Sigmoid colon (tissue), 7 donors: ENCODE measurements at places on chromosomes 16 and 17. TPM values are rescaled to one million over a fixed set of nuclear protein-coding genes. Genes with fewer than 3 reads are reported as not detected.

GRCh38 chr16:1169285-1170075 is 16.6 kb downstream of the CACNA1H start:
- no peaks in the 10 kb centered on the region for H3K36me3 ChIP-seq
- H3K4me3 ChIP-seq: peak overlapping the region; percentile 7
- H3K27ac ChIP-seq: peak overlapping the region; percentile 98
- no peaks in the 10 kb centered on the region for H3K27me3 ChIP-seq
- H3K4me1 ChIP-seq: peaks cover 100% of the 10 kb centered on the region

DNA sequence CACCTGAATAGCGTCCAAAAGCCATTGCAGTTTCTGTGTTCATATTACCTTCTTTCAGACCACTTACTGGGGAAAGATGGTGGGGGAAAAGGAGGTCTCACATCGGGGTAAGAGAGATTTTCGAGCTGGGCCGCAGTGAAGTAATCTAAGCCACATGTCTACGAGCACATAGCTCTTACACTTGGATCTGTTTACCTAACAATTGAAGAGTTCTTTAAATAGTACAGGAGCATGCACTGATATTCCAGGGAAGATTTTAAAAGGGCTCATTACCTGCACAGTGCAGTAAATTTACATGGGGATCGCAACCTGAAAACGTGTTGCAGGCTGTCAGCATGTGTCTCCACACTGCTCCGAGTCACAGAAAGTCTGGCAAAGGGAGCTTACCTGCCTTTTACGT is 12.6 kb downstream of the MAF start:
- no peak overlapping the region for H3K4me3 ChIP-seq
- no peak overlapping the region for H3K27ac ChIP-seq
- no peak for DNase-seq
- no peaks in the 10 kb centered on the region for H3K36me3 ChIP-seq
- peaks cover 10% of the 10 kb centered on the region for H3K27me3 ChIP-seq

DNA sequence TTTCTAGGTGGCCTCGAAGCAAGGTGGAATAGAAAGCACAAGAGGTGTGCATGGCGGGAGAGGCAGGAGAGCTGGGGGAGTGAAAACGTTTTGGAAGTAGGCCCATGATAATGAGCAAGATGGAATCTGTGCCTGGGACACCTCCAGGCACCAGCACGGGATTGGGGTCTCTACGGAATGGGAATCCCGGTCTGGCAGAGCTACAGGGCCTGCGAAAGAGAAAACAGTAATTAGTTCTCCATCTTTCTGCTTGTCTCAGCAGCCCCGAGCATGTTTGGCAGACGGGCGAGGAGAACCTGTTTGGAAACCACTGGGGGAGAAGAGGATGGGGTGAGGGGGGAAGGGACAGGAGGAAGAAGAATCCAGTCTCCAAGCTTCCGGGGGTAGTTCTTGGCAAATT is 258.7 kb downstream of the SOX9 start:
- no peak for DNase-seq
- H3K36me3 ChIP-seq: no peaks in the 10 kb centered on the region
- H3K4me1 ChIP-seq: no peaks in the 10 kb centered on the region
- H3K27ac ChIP-seq: no peak overlapping the region
- H3K4me3 ChIP-seq: no peak overlapping the region

- H3K27ac ChIP-seq: peak overlapping the region; percentile 29
- no peaks in the 10 kb centered on the region for H3K4me1 ChIP-seq
- no peaks in the 10 kb centered on the region for H3K27me3 ChIP-seq
These were observed 104.3 kb downstream of the PHKB start for GRCh38 chr16:47565454-47565853.

DNA sequence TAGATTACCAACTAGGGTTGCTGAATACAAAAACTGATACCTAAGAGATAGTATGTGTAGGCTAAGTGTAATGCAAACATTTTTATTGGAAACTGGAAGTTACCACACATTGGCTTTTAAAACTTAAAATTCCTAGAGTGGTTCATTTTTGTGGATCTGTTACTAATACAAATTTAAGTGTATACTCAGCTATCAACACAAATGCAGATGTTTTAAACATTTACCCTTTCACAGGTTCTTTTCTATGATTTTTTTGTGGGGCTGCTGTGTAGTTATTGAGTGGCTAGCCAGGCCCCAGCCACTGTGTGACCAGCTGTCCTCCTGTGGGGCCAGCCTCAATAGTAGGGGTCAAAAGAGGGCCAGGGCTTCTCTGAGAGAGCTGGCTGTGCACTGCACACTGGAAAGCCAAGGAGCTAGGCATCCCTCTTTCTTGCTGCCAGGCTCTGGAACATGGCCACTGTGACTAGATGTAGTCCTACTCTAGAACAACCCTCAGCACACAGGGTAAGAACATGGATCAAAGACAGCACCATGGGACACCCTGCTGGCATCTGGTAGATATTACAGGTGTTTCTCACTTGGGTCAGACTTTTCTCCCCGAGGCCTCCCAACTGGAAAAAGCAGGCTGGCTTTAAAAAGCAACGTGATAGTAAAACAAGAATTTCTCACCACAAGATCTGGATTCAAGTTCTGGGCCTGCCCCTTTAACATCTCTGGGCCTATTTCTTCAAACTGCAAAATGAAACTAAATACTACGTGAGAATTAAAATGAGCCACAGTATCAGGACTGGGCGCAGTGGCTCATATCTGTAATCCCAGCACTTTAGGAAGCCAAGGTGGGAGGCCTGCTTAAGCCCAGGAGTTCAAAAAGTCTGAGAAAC is 7.3 kb upstream of the VEZF1 start:
- H3K36me3 ChIP-seq: peaks cover 23% of the 10 kb centered on the region
- H3K27ac ChIP-seq: peak overlapping the region; percentile 79
- peaks cover 24% of the 10 kb centered on the region for H3K4me1 ChIP-seq
- DNase-seq: peak; percentile 91
- no peaks in the 10 kb centered on the region for H3K27me3 ChIP-seq
- H3K4me3 ChIP-seq: no peak overlapping the region

GRCh38 chr17:46929413-46929812 is 6.5 kb downstream of the GOSR2 start:
- H3K4me1 ChIP-seq: peaks cover 10% of the 10 kb centered on the region
- DNase-seq: no peak
- no peak overlapping the region for H3K4me3 ChIP-seq
- H3K27me3 ChIP-seq: no peaks in the 10 kb centered on the region

SHISA9 gene
- total RNA-seq: 6.0 TPM

CD300LB gene
- 1.1 TPM for total RNA-seq

SYNGR3 gene
- total RNA-seq: 7.1 TPM
